ENCODE measurements at places on chromosomes 3 and 15.
A peak's percentile ranks its signal among the peaks of the same experiment; 100 is the strongest.

- peak; percentile 83 for DNase-seq
Measured at GRCh38 chr3:8555113-8555661, 53.6 kb downstream of the LMCD1 start.

- DNase-seq, result no peak
Measured at GRCh38 chr15:95417761-95418160, 912.7 kb upstream of the NR2F2 start.

- no peak for DNase-seq
Measured at GRCh38 chr15:47741907-47742306, 24.6 kb downstream of the SEMA6D start.

DNA sequence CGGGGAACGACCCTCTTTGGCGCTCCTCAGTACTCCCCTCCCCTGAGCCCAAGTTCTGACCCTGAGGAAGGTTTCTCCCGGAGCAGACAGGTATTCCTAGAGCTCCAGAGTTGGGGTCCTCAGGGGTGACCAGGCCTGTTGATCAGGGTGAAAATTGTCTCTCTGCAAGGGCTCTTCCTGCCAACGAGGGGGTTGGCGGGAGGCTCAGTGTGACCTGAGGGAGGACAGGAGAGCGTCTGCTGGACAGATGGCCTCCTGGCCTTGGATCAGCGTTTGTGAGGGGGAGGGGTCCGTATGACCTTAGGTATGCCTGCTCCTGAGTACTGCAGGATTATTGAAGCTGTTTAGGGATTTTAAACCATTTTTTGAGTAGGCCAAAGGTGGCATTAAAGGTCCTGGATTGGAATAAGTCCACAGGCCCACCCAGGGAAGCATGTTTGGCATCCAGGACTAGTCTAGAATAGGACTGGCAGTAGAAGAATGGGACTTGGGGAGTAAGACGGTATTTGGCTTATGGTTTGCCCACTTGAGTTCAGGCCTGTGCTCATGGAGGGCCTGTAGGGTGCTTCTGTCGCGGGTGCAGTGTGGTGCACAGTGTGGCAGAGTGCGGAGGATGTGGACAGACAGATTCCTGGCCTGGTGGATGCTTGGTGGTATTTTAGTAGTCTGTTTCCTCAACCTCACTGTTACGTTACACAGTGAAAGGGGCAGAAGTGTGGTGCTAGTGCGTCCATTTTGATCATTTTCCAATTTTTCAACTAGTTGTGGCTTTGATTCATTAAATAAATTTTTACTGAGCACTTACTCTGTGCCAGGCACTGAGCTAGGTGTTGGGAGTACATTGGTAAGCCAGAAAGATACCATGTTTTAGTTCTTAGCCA is 959 bp downstream of the ZNF592 start:
- DNase-seq, result peak; percentile 63

DNA sequence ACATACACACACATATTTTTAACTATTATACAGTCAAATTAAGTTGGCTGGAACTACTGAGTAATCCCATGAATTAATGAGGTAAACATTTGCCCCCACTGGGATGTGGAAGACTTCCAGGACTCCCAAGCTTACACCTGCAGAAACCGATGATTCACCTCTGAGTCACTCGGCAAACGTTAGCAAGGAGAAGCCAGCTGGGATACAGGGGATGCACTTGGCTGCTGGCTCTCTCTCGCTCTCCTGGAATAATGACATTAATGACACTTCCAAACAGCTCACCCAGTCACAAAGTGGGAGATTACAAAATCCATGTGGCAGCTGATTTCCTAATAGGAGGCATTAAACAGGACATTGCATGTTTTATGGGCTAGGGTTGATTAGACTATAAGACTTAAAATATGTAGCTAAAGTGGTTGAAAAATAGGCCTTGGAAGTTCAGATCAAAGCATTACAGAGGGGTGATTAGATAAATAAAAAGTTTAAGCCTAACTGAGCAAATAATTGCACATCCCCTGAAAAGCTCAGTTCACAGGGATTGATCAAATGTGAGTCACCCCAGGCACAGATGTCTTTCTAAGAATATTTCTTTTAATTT is 500.9 kb downstream of the SOX2 start:
- DNase-seq, result peak; percentile 6

DNA sequence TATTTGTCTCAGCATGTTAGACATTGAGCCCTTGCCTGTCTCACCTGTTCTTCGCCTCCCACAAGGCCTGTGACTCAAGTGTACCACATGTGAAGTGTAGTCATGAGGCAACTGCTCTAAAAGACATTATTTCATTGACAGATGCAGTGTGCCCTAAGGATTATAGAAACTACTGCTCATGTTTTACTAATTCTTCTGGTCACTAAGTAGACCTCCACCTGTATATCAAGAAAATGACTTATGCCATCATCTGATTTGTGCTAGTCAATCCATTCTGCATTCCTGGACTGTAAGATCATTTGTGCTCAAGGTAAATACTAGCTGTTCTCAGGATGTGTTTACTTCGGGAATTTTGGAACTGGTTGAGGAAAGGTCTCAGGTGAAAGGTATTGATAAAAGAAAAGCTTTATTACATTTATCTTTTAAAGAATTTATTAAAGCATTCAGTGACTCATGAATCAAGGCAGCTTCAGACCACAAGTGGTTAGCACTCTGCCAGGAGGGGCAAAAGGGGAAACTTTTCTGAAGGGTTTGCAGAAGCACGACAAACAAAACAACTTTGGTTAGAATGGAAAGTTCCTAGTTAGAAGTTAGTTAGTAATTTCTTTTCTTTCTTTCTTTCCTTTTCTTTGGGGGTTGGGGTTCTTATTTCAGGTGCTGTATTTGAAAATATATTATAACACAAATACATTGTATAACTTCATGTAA is 465.3 kb upstream of the CBLB start:
- DNase-seq, result peak; percentile 43

GRCh38 chr3:128487813-128488635 is 5.0 kb downstream of the GATA2 start:
- DNase-seq, result peak; percentile 99

- DNase-seq, result peak; percentile 79
Measured at GRCh38 chr15:36590838-36591237, 11.4 kb downstream of the CDIN1 start.

DNA sequence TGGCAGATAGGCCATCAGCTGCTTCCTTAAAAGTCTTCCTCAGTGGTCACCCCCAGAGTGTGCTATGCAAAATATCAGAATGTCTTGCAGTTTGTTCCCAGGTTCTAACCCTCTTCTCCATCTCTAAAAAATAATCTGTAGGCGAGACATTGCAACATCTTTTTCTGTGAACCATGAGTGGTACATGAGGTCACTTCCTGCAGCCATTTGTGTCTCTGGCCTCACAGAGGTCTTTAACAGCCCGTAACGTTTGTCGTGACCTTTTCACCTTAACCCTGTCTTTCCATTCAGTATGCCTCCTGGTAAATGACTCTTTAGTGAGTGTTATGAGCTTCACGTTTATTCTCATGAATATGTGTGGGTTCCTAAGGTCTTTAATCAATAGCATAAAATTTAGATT is 145.4 kb downstream of the KLHL25 start:
- peak; percentile 93 for DNase-seq

- peak; percentile 72 for DNase-seq
Measured at GRCh38 chr3:179450901-179451264, 387 bp downstream of the GNB4 start.

- peak; percentile 86 for DNase-seq
Measured at GRCh38 chr15:39028069-39028468, 463.5 kb upstream of the RASGRP1 start.

DNA sequence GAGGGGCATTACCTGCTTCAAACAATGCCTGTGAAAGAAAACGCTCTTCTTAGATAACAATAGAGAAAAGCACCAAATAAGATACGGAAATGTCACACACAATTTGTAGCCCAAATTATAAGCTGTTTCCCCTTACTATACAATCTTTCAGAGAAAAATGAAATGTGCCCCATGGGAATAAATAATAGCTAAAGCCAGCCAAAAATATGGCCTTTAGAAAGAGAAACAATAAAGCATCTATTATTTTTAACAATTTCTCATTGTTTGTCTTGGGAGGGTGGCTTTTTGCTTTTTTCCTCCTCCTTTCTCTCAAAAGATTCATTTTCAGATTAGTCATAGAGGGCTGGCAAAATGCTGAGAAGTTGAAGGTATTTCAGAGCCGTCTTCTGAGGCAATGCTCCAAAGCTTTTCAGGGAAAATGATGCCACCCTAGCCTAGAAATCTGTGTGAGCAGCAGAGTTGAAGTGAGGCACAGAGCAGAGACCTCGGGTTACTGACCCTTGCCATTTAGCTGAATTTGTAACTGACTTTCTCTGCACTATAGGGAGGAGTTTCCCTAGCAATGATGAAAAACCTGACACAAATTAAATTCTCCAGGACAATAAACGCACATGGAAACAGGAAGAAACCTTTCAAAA is 86.3 kb upstream of the PRICKLE2 start:
- DNase-seq, result peak; percentile 82

DNA sequence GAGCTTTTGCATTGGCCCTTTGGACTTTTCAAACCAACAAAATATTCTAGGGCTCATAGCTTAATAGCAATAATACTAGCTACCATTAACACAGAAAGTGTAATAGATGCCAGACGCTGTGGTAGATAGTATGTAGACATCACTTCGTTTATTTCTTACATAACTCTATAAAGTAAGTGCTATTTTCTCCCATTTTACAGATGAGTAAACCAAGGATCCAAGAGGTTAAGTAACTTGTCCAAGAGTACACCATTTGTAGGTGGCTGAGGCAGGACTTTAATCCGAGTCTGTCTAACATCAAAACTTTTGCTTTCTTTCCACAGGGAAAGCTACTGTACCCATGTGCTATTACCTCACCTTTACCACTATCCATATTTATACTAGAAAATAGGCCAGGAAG is 12.0 kb downstream of the EID1 start:
- no peak for DNase-seq

GRCh38 chr15:83092309-83092976 is 15.0 kb upstream of the TM6SF1 start:
- DNase-seq, result peak; percentile 17

DNA sequence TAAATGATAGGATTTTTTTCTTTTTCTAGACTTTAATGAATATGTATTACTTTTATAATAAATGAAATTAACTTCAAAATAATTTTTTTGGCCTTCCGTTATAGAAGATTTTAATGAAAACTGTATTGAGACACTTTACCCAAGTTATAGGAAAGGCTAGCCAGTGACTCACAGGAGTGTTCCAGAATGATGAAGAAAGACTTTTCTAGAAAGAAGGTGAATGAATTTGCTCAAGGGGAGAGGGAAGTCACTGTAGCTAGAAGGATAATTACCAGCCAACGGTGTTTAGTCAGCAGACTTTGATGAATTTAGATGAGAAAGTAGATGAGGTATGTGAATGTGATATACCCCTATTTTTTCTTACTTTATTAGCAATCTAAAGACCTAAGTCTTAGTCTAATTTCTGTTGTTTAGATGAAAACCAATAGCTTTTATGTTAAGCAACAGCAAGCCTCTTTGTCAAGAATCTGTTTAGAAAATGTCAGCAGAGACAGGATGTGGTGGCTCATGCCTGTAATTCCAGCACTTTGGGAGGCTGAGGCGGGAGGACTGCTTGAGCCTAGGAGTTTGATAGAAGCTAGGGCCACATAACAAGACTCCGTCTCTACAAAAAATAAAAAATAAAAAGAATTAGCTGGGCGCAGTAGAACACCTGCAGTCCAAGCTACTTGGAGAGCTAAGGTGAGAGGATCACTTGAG is 3.2 kb downstream of the ALAS1 start:
- DNase-seq, result peak; percentile 33

GRCh38 chr3:58023531-58023930 is 15.3 kb downstream of the FLNB start:
- no peak for DNase-seq

- peak; percentile 66 for DNase-seq
Measured at GRCh38 chr3:99638167-99638948, at the start of gene COL8A1. Gene COL8A1 (plus strand): TSS chr3:99638594. CDS start chr3:99790683, 152,089 bp downstream.

GRCh38 chr3:52406231-52406661 is 38.7 kb downstream of the SEMA3G start:
- no peak for DNase-seq

All from GM23248 (cell line).